Stimulated activated CD8-positive, alpha-beta memory T cell treated with anti-CD3 and anti-CD28 coated beads, Interleukin-15, amount 100 ng/mL, for 48 hours (primary cell): ENCODE measurements at places on chromosomes 1 and 21.

- no peak for DNase-seq
Observed at GRCh38 chr1:164846731-164847691, 288.0 kb downstream of the PBX1 start.

DNA sequence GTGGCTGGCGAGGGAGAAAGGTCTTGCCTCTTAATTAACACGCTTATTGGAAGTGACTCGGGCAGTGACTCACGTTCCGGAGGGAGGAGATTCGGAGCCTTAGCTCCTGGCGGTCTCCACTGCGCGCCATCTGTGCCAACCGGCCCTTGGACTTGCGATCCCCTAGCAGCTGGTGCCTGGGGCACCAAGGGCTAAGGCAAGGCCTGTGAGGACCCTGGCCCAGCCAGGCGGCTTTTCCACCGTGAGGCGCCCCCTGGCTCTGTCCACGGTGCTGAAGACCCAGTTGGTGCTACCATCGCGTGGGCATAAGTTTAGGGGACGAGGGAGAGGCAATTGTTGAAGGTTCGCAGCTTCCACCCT, 1.3 kb upstream of the SYT6 start:
- no peak for DNase-seq

GRCh38 chr1:108880850-108881249, 4.1 kb downstream of the GPSM2 start:
- no peak for DNase-seq

DNA sequence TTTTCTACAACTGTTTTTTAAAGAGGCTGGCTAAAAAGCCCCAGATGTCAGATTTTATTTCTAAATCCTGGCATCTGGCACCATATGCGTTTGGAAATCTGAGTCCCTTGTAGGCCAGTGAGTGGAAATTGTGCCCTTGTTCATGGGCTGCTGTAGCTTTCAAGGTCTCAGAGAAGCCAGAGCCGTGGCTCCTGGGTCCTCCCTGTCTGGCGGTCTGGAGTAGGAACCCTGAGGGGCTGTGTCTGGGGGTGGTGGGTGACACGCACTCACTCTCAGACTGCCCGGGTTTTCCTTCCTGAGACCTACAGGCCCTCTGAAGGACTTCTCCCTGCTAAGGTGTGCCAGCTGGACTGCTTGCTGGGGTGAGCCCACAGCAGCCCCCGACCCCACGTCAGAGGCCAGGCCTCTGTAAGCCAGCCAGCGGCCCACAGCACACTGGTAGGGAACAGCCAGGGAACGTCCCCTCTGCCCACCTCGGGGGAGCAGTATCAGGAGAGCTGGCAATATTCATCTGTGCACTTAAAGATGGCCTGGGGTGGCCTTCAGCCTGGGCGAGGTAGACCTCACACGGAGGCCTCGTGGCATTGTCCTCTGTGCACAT, 151.5 kb downstream of the PEX14 start:
- no peak for DNase-seq

DNA sequence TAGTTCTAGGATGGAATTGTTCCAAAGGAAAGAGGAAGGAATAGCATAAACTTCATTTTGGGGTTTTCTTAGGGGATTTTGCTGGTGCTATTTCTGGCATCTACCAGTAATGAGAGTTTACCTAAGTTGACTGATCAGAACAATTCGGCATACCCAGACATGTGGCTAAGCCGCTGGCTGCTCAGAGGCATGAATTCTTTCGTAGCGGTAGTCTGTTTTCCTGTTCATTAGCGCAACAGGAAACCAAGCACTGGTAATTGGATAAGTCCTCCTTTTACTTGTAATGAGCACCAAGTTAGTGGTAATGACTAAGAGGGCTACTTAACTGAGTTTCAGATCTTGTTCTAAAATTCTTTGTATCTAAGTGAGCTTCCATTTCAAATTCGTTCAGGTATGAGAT, 38.6 kb downstream of the C21orf91 start:
- DNase-seq = peak; percentile 34

- no peak for DNase-seq
Observed at GRCh38 chr1:30129001-30129408, 594.4 kb downstream of the MATN1 start.

- DNase-seq = no peak
Observed at GRCh38 chr1:96370757-96371156, 350.8 kb upstream of the PTBP2 start.

DNA sequence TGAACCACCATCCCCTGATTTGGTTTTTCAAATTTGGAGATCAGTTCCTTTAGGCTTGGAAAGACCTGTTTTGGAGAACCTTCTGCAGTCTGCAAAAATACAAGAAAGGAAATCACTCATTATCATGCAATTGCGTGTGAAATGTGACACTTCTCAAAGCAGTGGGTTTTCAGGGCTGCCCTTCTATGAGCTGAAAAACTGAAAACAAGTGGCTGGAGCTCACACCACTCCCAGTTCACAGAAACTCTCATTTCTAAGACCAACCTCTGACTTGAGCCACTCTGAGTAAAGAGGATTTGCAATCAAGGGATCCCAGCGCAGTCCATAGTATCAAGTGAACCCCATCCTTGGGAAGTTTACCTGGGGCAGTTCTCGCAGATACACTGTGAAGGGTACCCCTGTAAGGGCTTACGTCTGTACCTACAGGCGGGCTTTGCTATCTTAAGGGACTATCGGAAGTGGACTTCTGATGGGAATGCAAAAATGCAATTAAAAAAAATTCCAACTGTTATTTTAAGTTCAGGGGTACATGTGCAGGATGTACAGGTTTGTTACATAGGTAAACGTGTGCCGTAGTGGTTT, 12.8 kb downstream of the SH2D1B start:
- DNase-seq = no peak

DNA sequence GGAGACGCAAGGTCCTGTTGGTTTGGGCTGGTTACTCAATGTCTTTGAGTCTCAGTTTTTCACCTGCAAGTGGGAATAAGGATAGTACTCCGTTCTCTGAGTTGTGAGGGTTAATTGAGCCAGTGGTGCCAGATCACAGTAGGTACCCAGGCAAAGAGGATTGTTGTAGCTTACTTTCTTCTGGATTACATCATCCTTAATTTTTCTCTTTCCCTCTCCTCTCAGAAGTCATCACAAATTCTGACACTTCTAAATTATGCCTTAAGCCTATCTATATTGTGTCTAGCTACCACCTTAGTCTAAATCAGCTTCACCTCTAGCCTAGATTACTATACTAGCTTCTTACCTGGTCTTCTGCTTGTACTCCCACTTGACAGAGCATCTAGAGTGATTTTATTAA, 149.5 kb downstream of the ROR1 start:
- no peak for DNase-seq

DNA sequence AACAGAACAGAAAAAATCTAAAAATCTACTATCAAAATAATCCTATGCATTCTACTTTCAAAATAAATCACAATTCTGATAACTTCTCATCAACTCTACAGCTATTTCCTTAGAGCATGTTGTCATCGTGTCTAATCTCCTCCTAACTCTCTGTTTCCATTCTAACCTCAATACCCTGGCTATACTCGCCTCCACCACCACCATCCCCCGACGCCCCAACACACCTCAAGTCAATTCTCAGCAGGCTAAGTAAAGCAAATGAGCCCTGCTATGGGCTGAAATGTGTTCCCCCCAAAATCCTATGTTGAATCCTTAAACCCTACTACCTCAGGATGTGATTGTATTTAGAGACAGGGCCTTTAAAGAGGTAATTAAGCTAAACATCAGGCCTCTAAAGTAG, 34.6 kb downstream of the NRDC start:
- peak; percentile 10 for DNase-seq

DNA sequence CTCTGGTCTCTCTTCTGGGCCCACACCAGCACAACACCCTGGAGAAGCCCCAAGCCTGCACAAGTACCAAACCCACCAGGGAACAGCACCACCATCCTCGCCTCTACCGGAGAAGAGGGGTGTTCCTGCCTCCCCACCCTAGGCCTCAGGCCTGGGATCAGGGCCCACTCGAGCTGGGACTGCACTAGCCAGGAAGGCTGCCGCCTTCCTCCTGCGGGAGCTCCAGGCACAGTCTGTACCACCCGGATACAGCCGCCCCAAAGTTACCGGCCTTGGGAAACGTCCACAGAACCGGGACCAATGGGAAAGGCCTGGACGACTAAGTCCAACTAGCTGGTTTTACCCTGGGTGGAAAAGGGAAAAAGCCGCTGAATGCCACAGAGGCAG, 3.4 kb downstream of the TAL1 start:
- no peak for DNase-seq

DNA sequence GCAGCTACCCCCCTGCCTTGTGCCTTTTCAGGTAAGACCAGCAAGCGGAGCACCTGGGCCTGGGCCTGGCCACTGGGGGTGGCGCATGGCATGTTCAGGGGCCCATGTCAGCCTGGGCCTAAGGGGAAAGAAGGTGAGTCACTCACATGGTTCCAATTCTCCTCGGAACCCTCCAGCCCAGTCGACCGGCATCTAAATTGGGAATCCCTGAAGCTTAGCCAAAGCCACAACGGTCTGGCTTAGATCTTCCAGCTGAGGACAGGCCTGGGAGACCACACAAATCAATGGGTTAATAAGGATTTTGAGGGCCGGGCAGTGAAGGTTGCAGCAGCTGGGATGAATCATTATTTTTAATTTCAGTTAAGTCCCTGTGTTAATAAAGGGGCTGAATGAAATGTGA, 145.1 kb upstream of the SMYD2 start:
- no peak for DNase-seq

DNA sequence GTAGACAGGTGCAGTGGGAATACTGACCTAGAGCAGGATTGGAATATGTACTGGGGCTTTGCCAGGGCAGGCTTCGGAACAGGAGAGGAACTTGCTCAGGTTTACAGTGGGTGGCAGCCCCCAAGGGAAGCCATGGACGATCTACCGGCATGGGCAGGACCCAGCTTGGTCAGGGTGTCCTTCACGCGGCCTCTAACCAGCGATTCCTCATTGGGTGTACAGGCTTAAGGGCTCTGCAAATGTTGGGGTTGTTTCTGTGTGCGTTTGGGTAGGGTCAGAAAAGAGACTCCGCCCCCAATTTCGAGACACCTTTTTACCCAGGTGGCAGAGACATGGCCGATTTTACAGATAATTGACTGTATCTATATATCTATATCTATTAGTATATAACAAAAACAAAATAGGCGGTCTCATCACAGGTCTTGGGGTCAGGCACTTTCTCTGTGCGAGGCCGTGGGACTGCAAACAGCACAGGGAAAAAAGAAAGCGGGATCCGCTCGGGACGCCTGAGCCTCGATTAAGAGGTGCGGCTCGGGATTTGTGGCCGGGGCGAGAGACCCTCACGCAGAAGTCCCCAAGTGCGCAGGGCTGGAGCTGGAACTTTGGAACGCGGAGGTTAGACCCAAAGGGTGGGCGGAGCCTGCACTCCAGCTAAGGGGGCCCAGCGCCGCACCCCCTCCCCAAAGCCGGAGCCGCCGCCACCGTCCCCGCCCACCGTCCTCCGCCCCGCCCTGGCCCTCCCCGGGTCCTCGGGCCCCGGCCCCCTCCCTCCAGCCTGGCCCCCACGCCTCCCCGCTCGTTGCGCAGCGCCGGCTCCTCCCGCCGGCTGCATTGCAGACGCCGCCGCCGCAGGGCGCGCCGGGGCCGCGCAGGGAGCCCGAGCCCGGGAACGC, 67.5 kb upstream of the VAMP3 start:
- DNase-seq = no peak

DNA sequence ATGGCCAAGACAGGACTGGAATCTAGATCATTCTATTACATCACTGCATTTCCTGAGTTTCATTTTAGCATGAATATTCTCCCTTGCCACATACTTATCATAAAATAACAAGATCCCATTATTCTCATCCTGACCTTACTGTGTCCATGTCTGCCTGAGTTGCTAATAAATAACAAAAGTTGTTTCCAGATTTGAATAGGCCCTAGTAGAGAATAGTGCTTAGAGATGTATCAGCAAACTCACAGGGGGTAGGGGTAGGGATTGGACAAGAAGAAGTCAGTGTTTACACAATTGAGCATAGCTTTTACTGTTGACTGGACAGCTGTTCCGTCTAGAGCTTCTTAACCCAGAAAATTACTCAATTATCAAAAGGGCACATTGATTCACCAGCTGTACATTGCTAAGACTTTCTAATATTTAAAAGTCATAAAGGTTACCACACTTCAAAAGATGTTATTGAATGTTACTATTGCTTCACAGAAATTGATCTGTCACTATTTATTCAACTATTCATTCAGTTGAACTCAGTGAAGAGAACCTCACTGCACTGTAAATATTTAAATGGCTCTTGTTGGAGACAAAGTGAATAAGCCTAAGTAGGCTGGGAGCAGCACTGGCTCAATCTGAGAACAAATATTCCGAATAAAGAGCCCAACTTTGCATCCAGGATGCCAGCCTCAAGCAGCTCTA, 121.9 kb downstream of the NRIP1 start:
- no peak for DNase-seq

- DNase-seq = no peak
Observed at GRCh38 chr21:33668180-33668579, 25.9 kb downstream of the ITSN1 start.

GRCh38 chr21:15034126-15034853, 30.5 kb downstream of the NRIP1 start:
- DNase-seq = no peak

DNA sequence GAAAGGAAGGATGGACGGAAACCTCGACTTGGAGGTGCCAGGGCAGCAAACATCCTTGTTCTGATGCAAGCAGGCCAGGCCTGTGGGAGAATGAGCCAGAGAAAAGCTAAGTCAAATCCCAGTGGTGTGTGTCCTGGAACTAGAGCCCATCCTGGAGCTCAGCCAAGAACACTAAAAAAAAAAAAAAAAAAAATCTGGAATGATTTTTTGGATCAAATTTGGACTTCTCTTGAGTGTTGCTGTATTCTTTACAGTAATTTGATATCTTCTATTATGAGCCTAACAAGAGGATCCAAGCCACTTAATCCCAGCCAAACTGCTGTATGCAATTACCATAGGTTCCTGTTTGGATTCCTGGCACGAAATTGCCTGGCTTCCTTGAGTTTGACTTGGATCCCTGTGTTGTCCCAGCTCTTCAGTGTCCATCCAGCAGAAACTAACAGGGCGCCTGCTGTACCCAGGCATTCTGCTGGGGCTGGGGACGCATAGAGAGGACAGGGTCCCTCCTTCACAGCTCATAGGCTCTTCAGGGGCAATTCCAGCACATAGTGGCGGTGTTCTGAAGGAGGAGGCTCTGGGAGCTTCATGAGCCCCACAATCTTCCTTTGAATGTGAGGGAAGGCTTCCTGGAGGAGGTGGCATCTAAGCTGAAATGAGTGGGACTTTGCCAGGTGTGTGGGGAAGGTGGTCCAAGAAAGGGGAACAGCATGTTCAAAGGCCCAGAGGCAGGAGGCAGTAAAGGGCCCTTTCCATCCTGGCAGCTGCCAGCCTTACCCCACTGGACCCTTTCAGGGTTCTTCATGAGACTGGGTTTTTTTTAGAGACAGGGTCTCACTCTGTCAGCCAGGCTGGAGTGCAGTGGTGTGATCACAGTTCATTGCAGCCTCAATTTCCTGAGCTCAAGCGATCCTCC, 24.7 kb downstream of the EPHX1 start:
- DNase-seq = no peak

DNA sequence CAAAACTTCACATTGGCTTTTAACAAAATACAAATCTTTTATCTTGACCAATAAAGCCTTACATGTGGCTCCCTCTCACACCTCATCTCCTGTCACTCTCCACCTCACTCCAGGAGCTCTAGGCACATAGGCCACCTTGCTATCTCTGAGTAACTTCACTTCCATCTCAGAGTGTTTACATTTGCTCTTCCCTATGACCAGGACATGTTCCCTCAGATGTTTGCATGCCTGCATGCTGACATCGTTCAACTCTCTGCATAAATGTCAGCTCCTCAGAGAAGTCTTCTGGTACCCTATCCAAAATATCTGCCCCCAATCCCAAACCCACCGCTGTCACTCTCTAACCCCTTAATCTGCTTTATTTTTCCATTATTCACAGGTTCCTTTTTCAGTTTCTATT, 110.9 kb downstream of the TOMM20 start:
- no peak for DNase-seq
